Lower leg skin (tissue), 4 donors: ENCODE measurements at places on chromosomes 2 and 18. TPM values are rescaled to one million over a fixed set of nuclear protein-coding genes. Genes with fewer than 3 reads are reported as not detected.

DNA sequence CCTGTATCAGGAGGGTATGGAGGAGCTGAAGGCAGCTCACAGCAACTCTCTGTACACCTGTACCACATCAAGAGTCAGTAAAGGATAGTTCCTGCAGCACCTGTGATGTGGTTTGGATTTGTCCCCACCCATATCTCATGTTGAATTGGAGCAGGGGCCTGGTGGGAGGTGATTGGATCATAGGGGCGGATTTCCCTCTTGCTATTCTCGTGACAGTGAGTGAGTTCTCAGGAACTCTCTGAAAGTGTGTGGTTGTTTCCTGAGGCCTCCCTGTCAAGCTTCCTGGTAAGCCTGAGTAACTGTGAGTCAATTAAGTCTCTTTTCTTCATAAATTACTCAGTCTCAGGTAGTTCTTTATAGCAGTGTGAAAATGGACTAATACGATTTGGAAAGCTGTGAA is 28.9 kb downstream of the OSBPL1A start:
- no peak for DNase-seq

Gene SP5
- 1.8 TPM for total RNA-seq

- DNase-seq, result no peak
Observed at GRCh38 chr2:112962308-112963175, 15.3 kb upstream of the IL36G start.

GRCh38 chr2:122639711-122640110 is 884.3 kb downstream of the TSN start:
- no peak for DNase-seq

- peak; percentile 75 for DNase-seq
Observed at GRCh38 chr2:71945603-71945959, 202.1 kb downstream of the CYP26B1 start.

Gene CREG2
- total RNA-seq, result not detected

Gene NDUFS1
- total RNA-seq, result 68.3 TPM

- DNase-seq, result no peak
Observed at GRCh38 chr2:132253496-132254305, 91.9 kb upstream of the ANKRD30BL start.

- DNase-seq, result no peak
Observed at GRCh38 chr2:144409241-144409640, 110.7 kb downstream of the ZEB2 start.

DNA sequence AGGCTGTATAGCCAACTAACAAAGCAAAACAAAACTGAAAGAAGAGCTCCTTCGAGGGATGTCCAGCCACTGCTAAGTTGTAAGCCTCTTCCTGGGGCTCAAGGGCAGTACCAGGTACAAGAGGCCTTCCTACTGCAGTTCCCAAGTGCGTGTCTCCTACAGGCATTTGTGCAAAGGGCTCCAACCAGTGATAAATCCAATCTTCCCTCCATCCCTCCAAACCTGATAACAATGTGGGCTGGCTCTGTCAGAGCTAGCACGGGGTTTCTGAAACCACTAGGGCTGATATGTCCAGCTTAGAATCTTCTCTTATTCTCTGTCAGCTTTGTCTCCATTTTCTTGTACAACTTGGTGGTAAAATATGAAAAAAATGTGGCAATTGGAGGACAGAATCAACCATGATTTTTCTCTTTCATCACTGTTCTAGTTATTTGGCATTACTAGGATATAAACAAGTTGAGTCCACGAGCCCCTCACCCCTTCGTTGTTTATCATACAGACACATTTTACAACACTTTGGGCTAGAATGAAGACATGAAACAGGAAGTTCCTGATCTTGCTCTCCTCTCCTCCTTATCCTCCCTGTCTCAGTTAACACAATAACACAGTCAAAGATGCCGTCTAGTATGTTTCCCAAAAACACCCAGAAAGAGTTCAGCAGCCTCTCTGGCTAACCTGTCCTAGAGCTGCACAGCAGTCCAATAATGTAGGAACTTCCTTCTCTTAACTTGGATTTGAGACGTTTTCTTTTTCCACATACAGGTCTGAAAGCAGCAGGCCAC is 35.4 kb upstream of the WIPF1 start:
- DNase-seq, result no peak

DNA sequence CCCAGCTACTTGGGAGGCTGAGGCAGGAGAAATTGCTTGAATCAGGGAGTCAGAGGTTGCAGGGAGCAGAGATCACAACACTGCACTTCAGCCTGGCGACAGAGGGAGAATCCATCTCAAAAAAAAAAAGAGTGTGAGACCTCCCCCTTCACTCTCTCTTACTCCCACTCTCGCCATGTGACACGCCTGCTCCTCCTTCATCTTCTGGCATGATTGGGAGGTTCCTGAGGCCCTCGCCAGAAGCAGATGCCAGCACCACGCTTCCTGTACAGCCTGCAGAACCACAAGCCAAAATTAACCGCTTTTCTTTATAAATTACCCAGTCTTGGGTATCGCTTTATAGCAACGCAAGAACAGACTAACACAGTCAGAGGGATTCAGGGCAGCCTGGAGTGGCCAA is 66.3 kb upstream of the CREB1 start:
- no peak for DNase-seq

- no peak for DNase-seq
Observed at GRCh38 chr2:74137651-74138599, 9.8 kb downstream of the BOLA3 start.

GRCh38 chr18:45854036-45854586 is 28.6 kb downstream of the SIGLEC15 start:
- no peak for DNase-seq

Gene CHRND
- not detected for total RNA-seq
